Keratinocyte (primary cell): ENCODE measurements at places on chromosomes 7 and 10.

- DNase-seq: no peak
Measured at GRCh38 chr10:17215782-17216122, 12.3 kb upstream of the VIM start.

- no peak for DNase-seq
Measured at GRCh38 chr7:155692317-155692716, 47.9 kb downstream of the RBM33 start.

DNA sequence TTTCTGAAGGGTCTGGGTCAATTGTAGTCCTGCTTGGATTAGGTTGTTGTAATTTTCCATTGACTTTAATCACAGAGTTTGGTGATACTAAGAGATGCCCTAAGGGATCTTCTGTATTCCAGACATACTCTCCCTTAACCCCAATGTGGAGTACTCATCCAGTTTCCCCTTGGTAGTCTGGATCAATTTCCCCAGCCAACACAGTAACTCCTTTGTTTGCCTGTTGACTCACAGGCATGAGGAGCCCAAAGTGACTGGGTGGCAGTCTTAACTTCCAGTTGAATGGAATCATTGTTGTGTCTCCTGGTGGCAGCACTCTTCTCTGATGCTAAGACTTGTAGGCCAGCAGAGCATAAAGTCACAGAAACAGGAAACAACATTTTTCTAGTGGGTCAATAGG lies 41.5 kb upstream of the PIK3CG start:
- peak; percentile 68 for DNase-seq

DNA sequence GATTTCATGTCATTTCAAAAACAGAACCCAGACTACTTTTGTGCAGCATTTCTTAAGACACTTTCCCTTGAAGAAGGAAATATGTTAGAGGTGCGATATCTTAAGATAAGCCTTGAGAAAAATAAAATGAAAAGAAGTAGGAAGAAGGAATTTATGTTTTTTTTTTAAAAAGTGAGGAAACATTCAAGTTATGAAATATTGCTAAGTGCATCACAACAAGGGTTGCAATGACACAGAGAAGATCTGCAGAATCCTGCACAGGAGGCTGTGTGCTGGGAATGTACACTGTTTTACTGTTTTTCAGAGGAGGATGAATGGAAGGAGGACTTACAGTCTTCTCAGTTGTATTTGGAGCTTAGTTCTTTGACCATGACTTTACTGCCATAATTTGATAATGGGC lies 79.8 kb upstream of the NME8 start:
- no peak for DNase-seq

DNA sequence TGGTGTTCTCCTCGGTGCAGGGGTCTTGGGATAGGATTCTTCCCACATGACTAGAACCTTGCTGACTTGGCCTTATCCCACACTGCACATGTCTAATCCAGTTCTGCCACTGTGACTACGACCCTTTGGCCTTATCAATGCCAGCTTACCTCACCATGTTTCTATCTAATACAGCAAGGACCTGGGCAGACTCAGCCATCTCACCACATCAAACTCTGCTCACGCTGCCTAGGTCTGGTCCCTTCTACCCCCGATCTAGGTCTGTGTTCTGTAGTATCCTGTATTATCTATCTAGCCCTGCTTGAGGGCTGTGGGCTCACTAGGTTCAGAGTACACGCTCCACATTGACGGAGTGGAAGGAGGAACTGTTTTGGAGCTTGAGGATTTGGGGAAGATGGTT lies 282.4 kb downstream of the HPSE2 start:
- DNase-seq: no peak

DNA sequence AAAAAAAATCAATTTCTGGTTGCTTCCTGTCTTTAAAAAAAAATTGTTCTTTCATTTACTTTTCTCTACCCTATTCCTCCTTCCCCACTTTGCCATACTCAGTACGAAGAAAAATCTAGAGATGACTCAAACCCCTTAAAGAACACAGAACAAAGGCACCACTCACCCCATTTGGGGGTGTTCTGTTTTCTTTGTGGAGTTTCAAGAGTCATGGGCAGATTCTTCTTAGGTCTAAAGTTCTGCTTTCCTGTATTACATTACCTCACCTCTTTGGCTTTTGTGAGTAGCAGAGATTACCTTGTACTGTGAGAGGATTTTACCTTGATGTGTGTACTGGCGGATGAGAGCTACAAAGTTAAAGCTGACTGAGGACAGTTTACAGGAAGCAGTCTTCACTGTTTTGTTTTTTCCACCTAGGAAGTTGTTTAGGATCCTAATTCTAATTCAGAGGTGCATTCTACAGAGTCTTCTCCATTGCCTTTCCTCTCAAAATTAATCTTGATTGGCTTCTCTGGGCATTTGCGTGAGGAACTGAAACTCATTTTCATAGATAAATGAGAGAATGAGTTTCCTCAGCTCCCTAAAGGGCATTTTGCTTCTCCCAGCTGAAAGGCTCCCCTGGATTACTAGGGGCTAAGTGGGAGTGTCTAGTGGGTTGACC lies 20.7 kb downstream of the AVL9 start:
- DNase-seq: no peak
